ENCODE measurements at places on chromosomes 11 and 22.

DNA sequence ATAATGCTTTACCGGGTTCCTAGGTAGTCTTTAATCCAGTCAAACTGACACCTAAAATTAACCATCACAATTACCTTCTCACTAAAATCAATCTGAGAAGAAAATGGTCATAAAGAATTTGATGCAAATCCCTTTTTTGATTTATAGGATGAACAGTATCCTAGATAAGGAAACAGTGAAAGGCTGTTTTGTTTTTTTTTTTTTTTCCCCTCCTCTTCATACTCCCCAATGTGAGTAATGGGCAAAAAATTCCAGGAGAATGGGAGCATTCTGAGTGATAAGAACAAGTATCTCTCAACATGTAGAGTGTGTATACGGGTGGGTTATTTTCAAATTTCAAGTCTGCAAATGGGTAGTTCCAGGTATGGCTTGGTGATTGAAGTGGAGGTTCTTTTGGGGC is 28.4 kb downstream of the GRAMD1B start:
- DNase-seq: no peak

DNA sequence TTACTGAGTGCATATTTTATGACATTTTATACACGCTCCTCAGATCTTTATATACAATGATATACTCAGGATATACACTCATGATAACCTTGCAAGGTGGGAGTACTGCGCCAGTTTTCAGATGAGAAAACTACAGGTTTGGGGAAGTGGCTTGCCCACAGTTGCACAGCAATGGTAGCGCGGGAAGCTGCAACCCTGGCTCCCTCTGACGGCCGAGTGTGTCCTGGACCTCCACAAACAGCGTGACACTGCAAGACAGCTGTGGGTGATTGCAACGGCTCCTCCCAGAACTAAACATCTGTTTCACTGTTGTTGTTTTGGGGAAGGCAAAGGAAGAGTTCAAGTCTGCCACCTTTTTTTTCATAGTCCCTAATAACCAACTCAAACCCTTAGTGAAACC is 47.0 kb downstream of the PACSIN2 start:
- DNase-seq: no peak

GRCh38 chr11:107830915-107831540 is 27.6 kb downstream of the SLC35F2 start:
- DNase-seq: no peak

GRCh38 chr11:44945666-44946065 is 5.0 kb downstream of the TP53I11 start:
- DNase-seq: no peak

DNA sequence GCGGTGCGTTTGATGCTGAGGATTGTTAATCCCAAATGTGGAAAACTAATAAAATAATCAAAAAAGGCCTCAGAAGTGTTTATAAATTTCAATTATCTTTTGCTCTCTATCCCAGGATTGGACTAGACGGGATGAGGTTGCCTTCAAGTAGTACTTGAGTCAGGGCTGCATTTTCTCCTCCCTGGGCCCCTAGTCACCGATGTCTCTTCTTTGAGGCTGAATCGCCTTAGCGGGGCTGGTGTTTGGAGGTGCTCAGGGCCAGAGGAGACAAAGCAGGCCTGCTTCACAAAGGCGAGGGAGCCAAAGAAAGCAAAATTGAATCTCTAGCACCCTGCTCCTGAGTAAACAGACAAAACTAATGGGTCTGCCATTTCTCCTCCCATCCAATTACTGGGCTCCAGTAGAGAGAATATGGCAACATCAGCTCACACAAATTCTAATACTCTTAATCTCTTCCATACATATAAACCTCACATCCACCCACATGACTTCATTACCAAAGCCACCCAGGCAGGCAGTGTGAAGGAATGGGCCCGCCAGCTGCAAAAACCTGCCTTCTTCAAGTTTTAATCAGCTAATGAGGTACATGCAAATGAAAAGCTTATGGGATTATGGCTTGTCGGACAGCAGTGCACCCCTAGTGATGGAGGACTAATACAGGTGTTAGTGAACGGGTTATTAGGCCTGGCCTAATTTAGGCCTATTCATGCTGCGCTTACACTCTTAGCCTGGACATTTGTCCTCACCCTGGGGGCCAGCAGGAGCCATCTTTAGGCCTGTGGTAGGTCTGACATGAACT is 52.7 kb upstream of the HTATIP2 start:
- DNase-seq: no peak
